Fibroblast of skin of abdomen (primary cell): ENCODE measurements at places on chromosomes 5 and 9.

- DNase-seq = peak; percentile 37
These were observed 269.9 kb upstream of the PAPPA start for GRCh38 chr9:115883467-115884329.

GRCh38 chr5:10478436-10478835, 36.8 kb downstream of the ROPN1L start:
- DNase-seq = peak; percentile 47

- DNase-seq = peak; percentile 65
These were observed 69.4 kb downstream of the MSX2 start for GRCh38 chr5:174793684-174794328.

GRCh38 chr5:108528655-108529054, 146.8 kb upstream of the FBXL17 start:
- DNase-seq = no peak

DNA sequence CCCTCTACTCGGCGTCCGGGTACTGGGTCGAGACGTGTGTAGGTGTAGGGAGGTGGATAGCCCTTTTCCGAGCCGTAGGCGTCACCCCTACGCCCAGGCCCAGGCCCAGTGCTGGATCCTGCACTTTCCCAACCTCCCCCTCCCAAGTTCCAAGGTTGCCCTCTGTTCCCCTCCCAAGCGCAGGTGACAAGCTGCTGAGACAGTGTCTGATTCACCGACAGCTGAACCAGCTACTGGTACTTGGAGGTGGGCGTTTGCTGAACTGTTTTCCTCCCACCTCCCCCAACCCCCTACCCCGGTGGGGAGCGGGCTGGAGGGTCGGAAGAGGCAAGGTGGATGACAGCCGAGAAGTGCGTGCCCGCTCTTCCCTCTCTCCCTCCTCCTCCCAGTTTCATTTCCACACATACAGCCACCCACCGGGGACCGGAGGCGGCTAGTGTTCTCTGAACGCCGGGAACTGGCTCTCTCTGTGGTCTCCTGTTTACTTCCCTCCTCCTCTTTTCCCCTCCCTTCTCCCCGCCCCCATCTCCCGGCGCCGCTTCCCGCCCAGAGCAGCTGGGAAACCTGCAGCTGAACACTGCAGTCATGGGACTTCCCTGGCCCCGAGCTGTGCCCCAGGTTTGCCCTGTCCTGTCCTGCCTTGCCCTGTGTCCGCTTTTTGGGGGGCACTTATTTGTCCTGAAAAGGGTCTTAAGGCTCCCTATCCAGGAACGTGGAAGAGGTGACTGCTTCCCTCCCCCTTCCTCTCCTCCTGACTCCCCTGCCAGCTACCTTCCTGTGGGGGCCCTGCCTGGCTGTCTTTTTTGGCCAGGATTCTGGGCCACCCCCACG, 6.2 kb upstream of the KLF9 start:
- peak; percentile 88 for DNase-seq

- DNase-seq = no peak
These were observed 1138.2 kb downstream of the TAF11L14 start for GRCh38 chr5:18772475-18772874.

DNA sequence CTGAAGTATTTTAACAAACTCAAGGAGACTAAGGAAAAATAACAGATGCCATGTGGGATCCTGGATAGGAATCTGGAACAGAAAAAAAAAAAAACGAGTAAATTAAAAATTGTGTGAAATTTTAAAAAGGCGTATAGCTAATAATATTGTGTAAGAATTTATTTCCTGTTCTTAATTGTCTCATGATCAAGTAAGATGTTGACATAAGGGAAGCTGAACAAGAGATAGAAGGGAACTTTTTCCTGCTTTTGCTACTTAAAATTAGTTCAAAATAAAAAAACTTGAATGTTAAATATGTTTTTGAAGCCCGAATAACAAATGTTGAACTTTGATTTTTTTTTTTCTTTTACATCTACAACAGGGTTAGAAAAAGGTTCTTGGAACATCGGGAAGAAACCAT, 10.5 kb downstream of the SNAPC3 start:
- DNase-seq = no peak

- DNase-seq = no peak
These were observed 6.3 kb downstream of the RCL1 start for GRCh38 chr9:4799033-4799430.

- DNase-seq = no peak
These were observed 118.0 kb downstream of the PRKACG start for GRCh38 chr9:68895741-68896478.

- DNase-seq = no peak
These were observed 14.0 kb downstream of the GRHPR start for GRCh38 chr9:37436540-37436939.

DNA sequence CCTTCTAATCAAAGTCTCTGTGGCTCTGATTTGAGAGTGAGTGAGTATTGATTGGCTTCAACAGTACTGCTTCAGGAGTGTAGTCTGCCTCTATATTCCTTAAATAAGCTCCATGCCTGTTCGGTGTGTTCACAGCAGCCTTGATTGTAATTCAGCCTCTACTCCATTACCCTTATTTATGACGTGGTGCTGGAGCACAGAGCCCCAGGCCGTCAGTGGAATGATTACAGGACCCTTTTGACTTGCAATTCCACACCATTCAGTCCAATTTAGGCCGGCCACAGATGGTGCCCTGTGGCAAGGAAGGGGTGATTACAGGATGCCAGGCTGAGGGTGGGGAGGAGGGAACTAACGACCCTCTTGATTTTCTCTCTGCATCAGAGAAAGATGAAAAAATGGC, 110.3 kb downstream of the ASTN2 start:
- DNase-seq = no peak

GRCh38 chr9:36392489-36392888, 7.6 kb downstream of the RNF38 start:
- DNase-seq = no peak

DNA sequence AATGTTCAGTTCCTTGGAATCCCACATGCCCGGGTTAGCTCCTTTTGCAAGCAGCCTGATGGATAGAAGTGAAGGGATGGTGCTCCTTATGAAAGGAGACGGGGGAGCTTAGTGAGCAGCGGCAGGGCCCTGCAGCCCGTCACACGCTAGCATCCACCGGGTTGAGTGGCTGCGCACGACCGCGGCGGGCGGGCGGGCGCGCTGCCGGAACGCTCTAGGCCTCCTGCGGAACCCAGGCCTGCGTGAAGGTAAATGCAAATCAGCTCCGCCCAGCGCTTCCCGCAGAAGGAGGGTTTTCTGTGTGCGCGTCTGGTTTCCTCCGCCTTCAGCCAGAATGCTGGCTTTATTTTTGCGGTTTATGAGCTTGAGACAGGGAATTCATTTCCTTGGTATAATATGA, 19.8 kb downstream of the IL12B start:
- no peak for DNase-seq

GRCh38 chr9:3740690-3741419, 215.1 kb upstream of the RFX3 start:
- DNase-seq = peak; percentile 63

DNA sequence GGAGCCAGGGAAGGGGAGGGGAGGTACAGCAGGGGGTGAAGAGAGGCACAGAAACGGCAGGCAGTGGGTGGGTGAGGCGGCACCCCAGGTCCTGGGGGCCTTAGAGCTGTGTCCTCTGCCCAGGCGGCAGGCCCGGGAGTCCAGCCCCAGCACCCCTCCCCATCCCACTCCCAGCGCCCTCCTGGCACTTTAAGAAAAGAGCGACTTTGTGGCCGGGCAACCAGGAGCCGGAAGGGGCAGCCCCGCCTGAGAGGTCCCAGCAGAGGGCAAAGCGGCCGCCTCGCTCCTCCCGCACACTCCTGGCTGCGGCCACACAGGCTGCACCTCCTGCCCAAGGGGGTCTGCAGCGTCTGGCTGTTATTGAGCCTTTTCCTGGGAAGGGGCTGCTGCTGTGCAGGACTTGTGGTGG, 42.6 kb downstream of the NACC2 start:
- DNase-seq = no peak

DNA sequence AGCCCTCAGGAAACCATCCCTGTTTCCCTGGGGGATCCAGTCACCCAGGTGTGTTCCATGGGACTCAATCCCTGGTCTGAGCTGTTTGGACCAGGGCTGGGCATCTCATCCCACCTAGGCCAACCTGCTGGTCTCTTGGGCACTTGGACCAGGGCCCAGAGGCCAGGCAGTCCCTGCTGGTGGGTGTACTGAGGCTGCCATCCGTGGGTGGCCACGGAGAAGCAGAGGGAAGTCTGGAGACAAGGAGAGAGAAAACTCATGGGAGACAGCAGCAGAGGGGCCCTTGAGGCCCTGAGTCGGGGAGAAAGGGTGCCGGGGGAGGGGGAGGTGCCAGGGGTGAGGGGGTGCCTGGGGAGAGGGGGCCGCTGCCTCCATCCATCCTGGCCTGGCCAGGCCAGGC, 247.8 kb downstream of the PBX3 start:
- DNase-seq = no peak

GRCh38 chr5:98365126-98365525, 408.3 kb upstream of the RGMB start:
- no peak for DNase-seq

DNA sequence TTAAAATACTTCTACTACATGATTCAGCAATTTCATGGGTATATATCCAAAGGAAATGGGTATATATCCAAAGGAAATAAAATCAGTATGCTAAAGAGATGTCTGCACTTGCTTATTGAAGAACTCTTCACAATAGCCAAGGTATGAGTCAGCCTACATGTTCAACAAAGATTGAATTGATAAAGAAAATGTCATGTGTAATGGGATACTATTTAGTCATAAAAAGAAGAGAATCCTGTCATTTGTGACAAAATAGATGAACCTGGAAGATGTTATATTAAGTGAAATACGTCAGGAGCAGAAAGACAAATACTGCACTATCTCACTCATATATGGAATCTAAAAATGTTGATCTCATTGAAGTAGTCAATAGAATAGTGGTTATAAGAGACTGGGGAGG, 944.5 kb upstream of the CTNND2 start:
- no peak for DNase-seq

GRCh38 chr9:130333041-130333711, 67.6 kb downstream of the HMCN2 start:
- DNase-seq = peak; percentile 23

- no peak for DNase-seq
These were observed 1029.9 kb upstream of the WWC1 start for GRCh38 chr5:167261309-167262100.

DNA sequence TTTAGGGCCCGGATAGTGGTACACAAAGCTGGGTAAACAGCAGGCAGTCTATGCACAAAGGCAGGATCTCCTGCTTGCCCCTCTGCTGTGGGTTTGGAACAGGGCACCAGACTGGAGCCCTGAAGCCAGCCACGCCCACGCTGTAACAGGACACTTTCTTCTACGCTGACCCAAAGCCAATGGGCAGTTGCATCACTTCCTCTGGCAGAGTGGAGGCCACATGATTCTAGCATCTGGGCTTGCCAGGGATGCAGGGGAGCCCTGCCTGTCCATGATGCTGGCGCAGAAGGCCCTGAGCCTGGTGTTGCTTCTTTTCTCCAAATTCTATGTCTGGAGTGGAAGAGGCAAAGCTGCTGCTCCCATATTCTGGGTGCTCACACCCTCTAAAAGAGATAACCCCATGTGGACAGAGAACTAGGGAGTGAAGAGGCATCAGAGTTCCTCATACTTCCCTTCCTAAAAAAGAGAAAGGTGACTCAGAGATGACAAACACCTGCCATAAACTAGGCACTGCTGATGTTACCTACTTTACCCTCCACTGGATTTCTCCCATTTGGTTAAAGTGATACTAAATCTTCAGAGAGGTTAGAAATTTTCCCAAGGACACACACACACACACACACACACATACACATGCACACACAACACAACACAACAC, 260.3 kb upstream of the KLF4 start:
- DNase-seq = peak; percentile 91

GRCh38 chr5:140549237-140550144, 2.0 kb downstream of the EIF4EBP3 start:
- no peak for DNase-seq

GRCh38 chr5:139178589-139178917, 19.6 kb downstream of the SIL1 start:
- DNase-seq = no peak

- DNase-seq = no peak
These were observed 40.1 kb downstream of the TRIP13 start for GRCh38 chr5:932628-933250.

DNA sequence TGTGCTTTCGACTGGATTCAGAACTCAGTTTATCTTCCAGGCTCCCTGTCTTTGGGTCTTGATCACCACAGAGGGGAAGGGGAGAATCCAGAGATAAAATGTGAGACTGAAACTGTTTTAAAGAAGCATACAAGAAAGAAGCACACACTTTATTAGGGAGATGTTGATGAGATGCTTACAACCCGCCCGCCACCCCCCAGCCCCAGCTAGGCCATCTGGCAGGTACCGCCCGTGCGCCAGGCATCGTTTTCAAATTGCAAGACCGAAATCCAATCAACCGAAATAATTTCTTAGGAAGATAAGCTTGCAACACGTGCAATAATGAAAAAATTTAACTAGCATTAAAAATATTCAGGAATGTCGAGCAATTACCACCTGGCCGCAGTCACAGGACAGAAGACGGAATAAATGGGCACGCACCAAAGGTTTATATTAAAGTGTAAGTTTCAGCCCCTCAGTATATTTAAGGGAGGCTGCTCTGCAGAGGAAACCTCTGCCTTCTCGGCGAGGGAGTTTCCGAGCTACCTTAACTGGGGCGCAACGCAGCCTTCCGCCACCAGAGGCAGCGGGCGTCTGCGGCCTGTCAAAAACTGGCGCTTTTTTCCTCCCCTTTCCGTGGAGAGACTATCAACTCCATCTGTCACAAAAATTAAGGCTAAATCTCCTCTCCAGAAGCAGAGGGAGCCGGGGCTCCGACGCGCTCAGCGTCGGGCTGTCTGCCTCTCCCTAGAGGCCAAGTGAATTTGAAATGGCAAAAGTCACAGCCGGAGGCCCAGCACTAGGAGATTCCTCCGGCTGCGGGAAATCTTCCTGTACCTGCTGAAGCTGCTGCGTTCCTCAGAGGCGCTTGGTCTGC, 996 bp upstream of the GAS1 start:
- peak; percentile 85 for DNase-seq

DNA sequence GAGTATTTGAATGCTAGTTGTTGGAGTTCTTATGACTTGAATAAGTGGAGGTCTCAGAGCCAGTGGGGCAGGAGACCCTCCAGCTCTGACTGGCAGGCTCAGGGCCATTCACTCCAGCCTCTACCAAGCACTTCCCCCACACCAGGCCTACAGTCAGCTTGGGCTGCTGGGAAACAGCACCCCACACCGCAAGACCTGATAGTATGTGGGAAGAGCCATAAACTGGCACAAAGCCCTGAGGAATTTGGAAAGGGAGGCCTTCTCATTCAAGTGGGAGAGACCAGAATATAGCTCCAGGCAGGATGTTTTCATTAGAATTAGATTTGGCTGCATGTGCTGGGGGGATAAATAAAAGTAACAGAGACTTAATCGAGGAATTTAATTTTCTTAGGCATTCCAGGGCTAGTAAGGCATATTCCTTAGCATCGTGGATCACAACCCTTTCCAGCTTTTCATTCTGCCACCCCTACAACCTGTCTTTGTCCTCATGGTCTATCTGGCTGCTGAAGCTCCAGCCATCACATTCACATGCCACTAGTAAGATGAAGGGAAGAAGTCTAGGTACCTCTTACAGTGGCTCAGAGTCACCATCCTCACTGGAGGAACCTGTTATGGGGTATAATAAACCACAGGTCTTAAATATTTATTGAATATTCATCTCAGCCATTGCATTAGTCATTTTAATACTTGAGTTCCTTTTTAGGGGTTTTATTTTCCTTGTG, 47.5 kb downstream of the TMOD1 start:
- DNase-seq = no peak
